ENCODE measurements at places on chromosomes 7 and 10.

- H3K27me3 ChIP-seq, result no peaks in the 10 kb centered on the region
- H3K4me3 ChIP-seq, result no peak overlapping the region
- no peaks in the 10 kb centered on the region for H3K36me3 ChIP-seq
- no peak overlapping the region for H3K27ac ChIP-seq
- peaks cover 22% of the 10 kb centered on the region for H3K4me1 ChIP-seq
These were observed 156.2 kb upstream of the ZMIZ1 start for GRCh38 chr10:78912361-78913218.

GRCh38 chr10:117534321-117535297, 7.9 kb upstream of the EMX2 start:
- peaks cover 97% of the 10 kb centered on the region for H3K27me3 ChIP-seq
- H3K36me3 ChIP-seq, result no peaks in the 10 kb centered on the region
- DNase-seq, result no peak
- peaks cover 17% of the 10 kb centered on the region for H3K4me1 ChIP-seq

- H3K36me3 ChIP-seq, result no peaks in the 10 kb centered on the region
- no peak overlapping the region for H3K27ac ChIP-seq
- no peaks in the 10 kb centered on the region for H3K27me3 ChIP-seq
- no peak overlapping the region for H3K4me3 ChIP-seq
These were observed 79.0 kb upstream of the LSM8 start for GRCh38 chr7:118104812-118105441.

DNA sequence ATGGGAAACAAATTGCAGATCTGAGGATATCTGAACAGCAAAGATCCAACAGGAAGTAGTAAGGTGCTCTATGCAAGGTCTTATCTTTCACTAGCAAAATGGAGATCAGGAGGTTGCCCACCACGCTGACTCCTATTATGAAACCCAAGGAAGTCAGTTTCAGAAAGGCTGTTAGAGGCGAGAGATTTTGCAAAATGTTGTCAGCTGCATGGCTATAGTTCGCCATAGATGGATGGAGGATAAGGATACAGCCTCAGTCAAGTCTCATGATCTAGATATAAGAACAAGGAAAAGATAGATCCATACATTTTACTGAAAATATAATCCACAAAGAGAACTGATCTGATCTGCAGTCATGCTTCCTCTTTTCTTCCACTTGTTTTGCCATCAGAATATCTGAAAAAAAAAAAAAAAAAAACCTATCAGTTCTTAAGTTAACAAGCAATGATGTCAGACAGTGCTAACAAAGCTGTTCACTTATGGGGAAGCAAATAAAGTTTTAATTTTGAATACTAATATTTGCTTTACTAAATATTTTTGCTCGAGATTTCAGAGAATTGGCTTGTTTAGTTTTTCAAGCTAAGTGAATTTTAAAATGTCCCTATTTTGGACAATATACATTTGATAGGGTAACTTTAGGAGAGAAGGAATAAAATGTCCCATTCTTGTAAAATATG, 2.0 kb downstream of the GPR85 start:
- no peak overlapping the region for H3K27ac ChIP-seq
- H3K36me3 ChIP-seq, result no peaks in the 10 kb centered on the region
- H3K4me1 ChIP-seq, result peaks cover 3% of the 10 kb centered on the region
- peaks cover 32% of the 10 kb centered on the region for H3K27me3 ChIP-seq

GRCh38 chr7:25739143-25739542, 412.9 kb upstream of the NFE2L3 start:
- H3K27me3 ChIP-seq, result no peaks in the 10 kb centered on the region
- H3K4me1 ChIP-seq, result no peaks in the 10 kb centered on the region
- H3K27ac ChIP-seq, result no peak overlapping the region
- H3K4me3 ChIP-seq, result no peak overlapping the region
- DNase-seq, result no peak
- H3K36me3 ChIP-seq, result no peaks in the 10 kb centered on the region

- DNase-seq, result no peak
- no peak overlapping the region for H3K4me3 ChIP-seq
- no peaks in the 10 kb centered on the region for H3K27me3 ChIP-seq
- no peaks in the 10 kb centered on the region for H3K4me1 ChIP-seq
- H3K27ac ChIP-seq, result no peak overlapping the region
- no peaks in the 10 kb centered on the region for H3K36me3 ChIP-seq
These were observed 66.3 kb upstream of the ETV1 start for GRCh38 chr7:14055813-14056212.

DNA sequence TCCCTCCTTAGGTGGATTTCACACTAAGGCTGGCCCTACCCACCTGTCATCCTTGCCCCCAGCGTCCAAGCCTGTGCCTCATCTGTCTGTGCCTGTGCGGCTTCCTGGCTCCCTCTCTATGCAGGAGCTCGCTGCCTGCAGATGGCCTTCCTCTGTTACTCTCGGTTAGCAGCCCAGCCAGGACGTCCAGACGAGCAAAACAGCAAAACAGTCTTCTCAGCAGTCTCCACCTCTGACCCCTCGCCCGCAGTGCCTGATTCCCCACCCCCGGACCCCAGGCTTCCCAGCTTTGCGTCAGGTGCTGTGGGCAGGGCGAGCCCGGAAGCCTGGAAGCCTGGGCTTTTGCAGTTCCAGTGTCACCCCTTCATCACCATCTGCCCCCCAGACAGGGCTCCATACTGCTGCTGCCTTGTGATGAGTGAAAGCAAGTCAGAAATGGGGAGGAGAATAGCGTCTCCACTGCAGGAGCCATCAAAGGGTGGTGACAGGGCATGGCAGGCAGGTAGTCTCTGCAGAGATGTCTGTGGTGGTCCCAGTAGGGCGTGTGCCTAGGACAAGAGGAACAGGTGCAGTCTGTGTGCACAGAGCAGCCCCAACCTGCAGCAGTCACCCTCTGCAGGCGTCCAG, 88.5 kb downstream of the ADCY1 start:
- H3K27me3 ChIP-seq, result no peaks in the 10 kb centered on the region
- no peak overlapping the region for H3K4me3 ChIP-seq
- no peak overlapping the region for H3K27ac ChIP-seq
- H3K36me3 ChIP-seq, result no peaks in the 10 kb centered on the region

- no peak overlapping the region for H3K4me3 ChIP-seq
- H3K36me3 ChIP-seq, result no peaks in the 10 kb centered on the region
- H3K4me1 ChIP-seq, result no peaks in the 10 kb centered on the region
- H3K27ac ChIP-seq, result no peak overlapping the region
- no peak for DNase-seq
These were observed 44.4 kb upstream of the AGBL3 start for GRCh38 chr7:134941952-134942351.

- DNase-seq, result no peak
- H3K27me3 ChIP-seq, result no peaks in the 10 kb centered on the region
- H3K4me1 ChIP-seq, result no peaks in the 10 kb centered on the region
- H3K4me3 ChIP-seq, result no peak overlapping the region
These were observed 23.2 kb downstream of the NKX2-3 start for GRCh38 chr10:99555825-99556523.

DNA sequence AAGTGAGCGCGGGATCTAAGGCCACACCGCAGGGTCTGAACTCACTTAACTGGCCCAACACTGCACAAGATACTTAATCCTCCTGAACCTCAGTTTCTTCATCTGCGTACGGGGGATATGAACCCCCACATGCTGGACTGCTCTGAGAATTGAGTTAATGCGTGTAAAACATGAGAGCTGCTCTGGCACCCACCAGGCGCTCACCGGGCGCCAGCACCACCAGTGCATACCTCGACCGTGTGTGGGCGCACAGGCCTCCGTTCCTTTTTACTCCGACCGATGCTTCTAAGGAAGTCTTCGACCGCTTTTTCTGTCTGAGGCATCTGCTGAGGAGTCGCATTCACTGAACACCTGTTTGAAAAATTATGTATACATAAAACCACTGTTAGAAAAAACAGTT, 27.2 kb downstream of the PITRM1 start:
- no peak overlapping the region for H3K27ac ChIP-seq
- no peaks in the 10 kb centered on the region for H3K27me3 ChIP-seq
- peaks cover 13% of the 10 kb centered on the region for H3K36me3 ChIP-seq
- no peaks in the 10 kb centered on the region for H3K4me1 ChIP-seq
- no peak for DNase-seq

DNA sequence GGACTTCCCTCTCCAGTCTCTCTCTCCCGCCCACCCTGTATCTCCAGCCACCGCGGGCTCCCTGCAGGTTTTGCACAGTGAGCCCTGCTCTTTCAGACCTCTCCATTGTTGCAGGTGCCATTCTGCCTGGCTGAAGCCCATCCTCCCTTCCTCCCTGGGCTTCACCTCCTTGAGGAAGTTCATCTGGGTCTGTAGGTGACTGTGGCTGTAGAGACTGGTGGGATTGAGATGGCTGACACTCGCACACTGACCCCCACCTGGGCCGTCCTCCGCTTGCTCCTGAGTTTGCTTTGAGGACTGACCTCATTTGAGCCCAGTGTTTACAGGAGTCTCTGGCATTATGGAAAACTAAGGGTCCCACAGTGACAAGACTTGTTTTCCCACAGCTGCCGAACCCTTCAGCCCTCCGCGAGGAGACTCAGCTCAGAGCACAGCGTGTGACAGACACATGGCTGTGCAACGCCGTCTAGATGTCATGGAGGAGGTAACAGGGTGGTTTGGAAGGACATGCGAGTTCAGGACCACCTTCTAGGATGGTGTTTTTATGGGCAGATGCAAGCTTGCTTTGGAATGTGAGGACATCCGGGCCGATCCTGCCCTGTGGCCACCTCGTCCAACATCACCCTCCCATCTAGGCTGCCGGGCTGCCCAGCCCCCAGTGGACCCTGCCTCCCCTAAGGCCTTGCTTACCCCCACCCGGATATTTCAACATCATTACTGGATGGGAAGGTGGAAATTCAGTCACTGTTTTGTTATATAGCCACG, 9.3 kb downstream of the PLAC9 start:
- no peaks in the 10 kb centered on the region for H3K4me1 ChIP-seq
- no peak overlapping the region for H3K27ac ChIP-seq
- no peaks in the 10 kb centered on the region for H3K27me3 ChIP-seq
- H3K36me3 ChIP-seq, result no peaks in the 10 kb centered on the region
- H3K4me3 ChIP-seq, result no peak overlapping the region

GRCh38 chr7:92466682-92467081, 11.1 kb downstream of the ERVW-1 start:
- H3K27ac ChIP-seq, result no peak overlapping the region
- H3K4me1 ChIP-seq, result no peaks in the 10 kb centered on the region

DNA sequence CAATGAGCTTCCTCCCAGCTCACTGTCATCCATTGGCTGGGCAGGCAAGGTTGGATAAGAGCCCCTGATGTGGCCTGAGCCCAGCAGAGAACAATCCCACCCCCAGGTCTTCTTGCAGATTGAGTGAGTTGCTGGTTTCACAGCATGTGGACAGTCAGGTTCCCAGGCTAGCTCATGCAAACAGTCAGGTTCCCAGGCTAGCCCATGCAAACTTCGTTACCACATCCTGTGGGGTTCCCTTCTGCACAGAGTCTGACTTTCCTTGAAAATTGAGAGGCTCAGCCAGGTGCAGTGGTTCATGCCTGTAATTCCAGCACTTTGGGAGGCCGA, 67.1 kb downstream of the TMEM130 start:
- H3K27me3 ChIP-seq, result no peaks in the 10 kb centered on the region
- no peak overlapping the region for H3K27ac ChIP-seq
- no peak for DNase-seq
- no peaks in the 10 kb centered on the region for H3K36me3 ChIP-seq
- no peaks in the 10 kb centered on the region for H3K4me1 ChIP-seq

- peaks cover 20% of the 10 kb centered on the region for H3K4me1 ChIP-seq
- H3K36me3 ChIP-seq, result no peaks in the 10 kb centered on the region
- DNase-seq, result no peak
- H3K27me3 ChIP-seq, result no peaks in the 10 kb centered on the region
These were observed 39.8 kb downstream of the GNA12 start for GRCh38 chr7:2804227-2804763.

DNA sequence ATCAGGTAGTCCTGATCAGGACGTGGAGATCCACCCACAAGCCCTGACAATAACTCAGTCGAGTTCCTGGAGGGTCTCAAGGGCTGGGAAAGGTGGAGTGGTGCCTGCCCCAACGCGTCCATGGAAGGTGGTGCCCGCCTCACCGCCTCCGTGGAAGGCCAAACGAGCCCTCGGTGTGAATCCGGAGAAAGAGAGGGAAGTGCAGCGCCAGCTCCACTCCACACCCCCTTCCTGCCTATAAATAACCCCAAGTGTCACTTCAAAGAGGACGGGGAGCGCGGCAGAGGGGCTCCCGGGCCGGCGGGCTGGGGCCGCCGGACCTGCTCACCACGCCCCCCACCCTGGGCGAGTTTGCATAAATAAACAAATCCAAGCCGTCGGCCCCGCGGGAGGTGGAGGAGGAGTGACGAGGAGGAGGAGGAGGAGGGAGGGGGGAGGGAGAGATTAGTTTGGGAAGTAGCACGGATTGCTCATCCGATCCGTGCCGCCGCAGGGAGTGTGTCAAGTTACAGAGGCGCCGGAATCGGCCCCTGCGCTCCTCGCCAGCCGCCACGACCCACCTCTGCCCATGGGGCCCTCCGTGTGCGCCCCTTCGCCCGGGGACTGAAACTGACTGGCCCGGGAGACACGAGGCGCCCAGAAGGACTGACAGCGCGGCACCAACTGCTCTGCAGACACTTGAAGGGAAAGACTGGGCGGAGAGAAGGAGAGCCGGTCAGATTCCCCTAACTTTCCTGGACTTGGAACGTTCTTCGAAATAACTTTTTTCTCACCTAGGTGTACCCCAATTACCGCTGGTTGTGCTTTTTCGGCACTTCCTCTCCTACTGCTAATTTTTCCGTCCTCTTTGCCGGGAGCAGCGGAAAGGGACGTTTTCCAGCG, at the start of gene COL13A1:
Gene COL13A1 (plus strand): TSS at position 473 of the 882 bp plus-strand sequence. CDS start 518 bp downstream, outside the sequence.
- H3K4me3 ChIP-seq, result peak within 1 kb of the TSS; percentile 51
- peaks cover 14% of the 10 kb centered on the region for H3K4me1 ChIP-seq
- peaks cover 10% of the 10 kb centered on the region for H3K27me3 ChIP-seq
- DNase-seq, result peak; percentile 89

DNA sequence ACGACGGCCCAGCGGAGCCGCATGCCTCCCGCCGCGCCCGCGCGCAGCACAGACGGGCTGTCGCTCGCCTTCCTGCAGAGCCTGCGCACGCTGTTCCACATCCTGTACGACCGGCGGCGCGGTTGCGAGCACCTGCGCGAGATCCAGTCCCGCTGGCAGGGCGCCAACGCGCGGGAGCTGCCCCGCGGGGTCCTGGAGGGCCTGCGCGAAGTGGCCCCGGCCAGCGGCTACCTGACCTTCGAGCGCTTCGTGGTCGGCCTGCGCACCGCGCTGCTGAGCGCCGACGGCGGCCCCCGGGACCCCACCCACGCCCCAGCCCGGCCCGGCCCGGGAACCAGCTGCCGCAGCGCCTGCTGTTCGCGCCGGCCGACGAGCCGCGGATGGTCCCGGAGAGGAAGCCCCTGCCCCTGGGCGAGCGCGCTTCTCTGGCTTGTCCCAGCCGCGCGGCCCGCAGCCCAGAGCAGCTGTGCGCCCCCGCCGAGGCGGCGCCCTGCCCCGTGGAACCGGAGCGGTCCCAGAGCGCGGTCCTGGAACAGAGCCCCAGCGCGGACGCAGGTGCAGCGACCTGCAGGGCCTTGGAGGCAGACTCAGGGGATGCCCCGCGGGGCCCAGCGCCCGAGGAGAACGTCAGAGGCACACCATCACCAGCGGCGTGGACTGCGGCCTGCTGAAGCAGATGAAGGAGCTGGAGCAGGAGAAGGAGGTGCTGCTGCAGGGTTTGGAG, 25.3 kb upstream of the ZNF716 start:
- H3K27me3 ChIP-seq, result no peaks in the 10 kb centered on the region
- H3K4me3 ChIP-seq, result no peak overlapping the region
- H3K36me3 ChIP-seq, result peaks cover 11% of the 10 kb centered on the region
- H3K27ac ChIP-seq, result no peak overlapping the region
- no peaks in the 10 kb centered on the region for H3K4me1 ChIP-seq
